ENCODE measurements at places on chromosomes 5 and 9.

GRCh38 chr5:170393958-170394357 is 4.8 kb upstream of the KCNMB1 start:
- no peak for DNase-seq

DNA sequence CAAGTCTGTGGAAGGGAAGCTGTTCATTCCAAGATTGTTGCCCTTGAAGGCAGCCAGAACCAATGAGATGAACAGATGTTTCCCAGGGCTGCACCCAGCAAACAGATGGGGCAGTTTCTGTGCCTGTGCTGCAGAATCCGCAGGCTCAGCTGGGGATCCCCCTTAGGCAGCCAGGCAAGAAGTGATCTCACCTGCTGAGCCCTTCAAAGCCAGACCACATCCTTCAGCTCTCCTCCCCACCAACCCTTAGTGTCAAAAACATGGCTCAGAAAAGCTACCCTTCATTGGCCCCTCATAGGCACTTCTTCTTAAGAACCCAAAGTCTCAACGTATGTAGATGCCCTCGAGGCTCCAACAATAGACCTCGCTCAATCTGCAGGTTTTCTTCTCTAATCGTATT is 626.7 kb downstream of the CCDC171 start:
- no peak for DNase-seq

DNA sequence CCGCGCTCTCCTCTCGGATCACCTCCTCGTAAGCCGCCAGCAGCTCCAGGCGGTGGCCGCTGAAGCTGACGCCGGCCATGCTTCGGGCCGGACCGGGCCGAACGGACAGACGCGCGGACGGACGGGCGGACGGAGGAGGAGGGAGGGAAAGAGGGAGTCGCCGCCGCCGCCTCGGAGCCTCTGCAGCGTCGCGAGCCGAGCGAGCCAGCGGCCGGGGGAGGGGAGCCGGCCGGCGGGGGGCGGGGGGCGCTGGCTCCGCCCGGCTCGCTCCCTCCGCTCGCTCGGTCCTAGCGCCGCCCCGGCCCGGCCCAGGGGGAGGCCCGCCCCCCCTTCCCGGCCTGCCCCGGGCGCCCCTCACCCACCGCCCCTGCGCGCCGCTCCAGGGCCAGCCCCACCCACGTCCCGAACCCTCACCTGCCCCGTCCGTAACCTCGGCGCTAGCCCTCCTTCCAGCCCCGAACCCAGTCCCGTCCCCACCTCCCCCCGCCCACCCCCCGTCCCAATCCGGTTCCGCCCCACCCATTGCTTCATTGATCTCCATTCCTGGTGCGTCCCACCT is at the start of gene DBN1:
Gene DBN1, minus strand, starts transcription at position 192 of the 559 bp plus-strand sequence. Its CDS starts 113 bp downstream, at position 79.
- DNase-seq = peak; percentile 72

GRCh38 chr5:32805971-32806638 is 95.0 kb downstream of the NPR3 start:
- DNase-seq = no peak

- no peak for DNase-seq
These were observed 64.9 kb downstream of the IARS1 start for GRCh38 chr9:92228628-92229027.

DNA sequence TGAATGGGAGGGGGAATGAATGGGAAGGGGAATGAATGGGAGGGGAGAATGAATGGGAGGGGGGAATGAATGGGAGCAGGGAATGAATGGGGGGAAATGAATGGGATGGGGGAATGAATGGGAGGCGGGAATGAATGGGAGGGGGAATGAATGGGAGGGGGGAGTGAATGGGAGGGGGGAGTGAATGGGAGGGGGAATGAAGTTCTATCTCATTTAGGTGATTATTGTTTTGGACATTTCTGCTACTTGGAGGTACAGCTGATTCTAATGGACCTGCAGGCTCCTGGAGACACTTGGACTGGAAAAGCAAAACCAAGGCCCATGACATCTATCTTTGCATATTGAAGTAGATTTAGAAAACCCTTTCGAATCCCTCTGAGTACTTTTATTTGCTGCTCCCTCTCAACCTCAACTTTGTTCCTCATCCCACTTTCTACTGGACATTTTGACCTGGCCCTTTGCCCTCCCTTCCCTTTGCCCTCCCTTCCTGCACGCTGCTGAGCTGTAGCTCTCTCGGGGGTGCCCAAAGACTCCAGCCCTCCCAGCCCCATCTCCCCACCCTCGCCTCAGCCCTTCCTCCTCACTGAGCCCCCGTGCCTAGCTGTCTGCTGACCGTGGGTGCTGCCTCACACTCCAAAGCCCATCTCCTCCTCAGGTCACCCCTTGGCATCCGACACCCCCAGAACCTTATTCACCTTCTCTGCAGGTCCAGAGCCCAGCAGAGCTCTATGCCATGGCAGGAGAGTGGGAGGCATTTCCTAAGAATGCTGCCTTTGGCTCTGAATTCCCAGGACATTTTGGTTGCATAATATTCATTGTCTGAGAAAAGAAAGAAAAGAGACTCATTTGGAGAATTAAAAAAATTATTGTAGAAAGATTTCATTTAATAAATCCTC is 19.9 kb upstream of the LPCAT1 start:
- DNase-seq = no peak

DNA sequence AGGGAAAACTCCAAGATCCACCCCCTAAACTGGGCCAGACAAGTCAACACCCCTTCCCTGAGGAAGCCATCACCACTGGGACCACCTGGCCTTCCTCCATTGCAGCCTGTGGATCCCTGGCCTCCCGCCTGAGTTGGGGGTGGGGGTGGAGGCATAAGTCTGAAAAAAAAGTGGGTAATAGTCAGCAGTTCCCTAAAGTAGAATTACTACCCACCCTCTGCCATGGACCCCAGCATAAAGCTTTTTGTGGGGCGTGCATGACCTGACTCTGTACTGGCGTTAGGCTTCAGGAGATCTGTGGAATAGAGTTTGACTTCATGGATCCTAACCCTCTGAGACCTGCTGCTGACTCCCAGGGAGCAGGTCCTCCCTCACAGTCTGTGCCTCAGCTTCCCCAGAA is 2.0 kb upstream of the CXXC5 start:
- DNase-seq = no peak

- no peak for DNase-seq
These were observed 1.6 kb upstream of the PITX1 start for GRCh38 chr5:135035678-135036030.

- DNase-seq = peak; percentile 57
These were observed 118.3 kb downstream of the SLC1A3 start for GRCh38 chr5:36724467-36725332.

GRCh38 chr5:32419791-32420190 is 24.7 kb downstream of the ZFR start:
- DNase-seq = no peak

GRCh38 chr9:136310273-136311030 is 6.6 kb upstream of the CCDC187 start:
- DNase-seq = no peak

DNA sequence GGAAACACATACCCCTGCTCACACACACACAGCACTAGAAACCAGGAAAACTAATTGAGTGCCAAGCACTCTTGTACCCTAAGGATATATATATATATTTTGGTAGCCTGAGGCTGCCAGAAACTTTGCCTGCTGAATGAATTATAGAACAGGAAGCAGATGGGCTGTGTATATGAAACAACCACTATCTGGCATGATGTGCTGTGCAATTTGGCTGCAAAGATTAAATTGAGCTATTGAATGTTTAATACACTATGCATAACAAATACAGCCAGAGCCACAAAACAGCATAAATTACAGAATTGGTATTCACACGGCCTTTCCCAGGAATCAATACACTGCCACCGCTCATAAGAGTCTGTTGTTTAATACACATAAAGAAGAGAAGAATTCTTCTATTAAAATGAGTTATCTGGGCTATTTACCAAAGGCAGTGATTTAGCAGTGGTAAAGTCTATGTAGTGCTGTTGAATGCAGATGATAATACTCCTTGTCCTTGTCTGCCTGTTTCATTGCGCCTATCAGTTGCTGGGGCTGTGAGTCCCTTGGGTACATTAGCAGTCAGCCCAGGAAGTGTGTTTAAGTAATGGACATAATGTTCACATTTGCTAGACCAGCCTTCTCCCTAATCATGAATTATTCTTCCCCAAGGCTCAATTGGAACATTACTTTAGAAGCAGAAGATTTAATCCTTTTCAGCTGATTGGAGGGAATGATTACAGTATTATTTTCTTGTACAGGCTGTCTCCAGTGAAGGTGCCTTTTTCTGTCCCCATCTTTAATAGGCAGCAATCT is 294.3 kb downstream of the TLE1 start:
- no peak for DNase-seq

DNA sequence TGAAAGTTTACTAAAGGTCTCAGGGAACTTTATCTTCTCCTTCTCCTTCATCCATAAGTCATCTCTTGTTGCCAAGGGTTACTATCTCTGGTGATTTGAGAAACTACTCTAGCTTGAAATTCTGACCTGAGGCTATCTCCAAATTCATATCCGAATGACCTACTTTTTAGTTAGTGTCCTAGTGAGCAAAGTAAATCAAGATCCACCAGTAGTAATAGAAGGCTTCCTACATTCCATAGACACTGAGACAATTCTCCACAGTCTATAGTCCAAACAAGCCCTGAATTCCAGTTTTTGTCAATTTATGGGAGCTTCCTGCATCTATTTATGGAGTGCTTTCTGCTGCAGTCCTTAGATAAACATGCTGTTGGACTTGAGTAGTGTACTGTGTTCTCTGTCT is 5.0 kb downstream of the IL7R start:
- no peak for DNase-seq

GRCh38 chr5:160867976-160868375 is 16.0 kb upstream of the ATP10B start:
- DNase-seq = no peak
